ENCODE measurements at places on chromosomes 5 and 9.

GRCh38 chr9:134396258-134396742 lies 70.0 kb downstream of the RXRA start:
- peak; percentile 44 for DNase-seq

DNA sequence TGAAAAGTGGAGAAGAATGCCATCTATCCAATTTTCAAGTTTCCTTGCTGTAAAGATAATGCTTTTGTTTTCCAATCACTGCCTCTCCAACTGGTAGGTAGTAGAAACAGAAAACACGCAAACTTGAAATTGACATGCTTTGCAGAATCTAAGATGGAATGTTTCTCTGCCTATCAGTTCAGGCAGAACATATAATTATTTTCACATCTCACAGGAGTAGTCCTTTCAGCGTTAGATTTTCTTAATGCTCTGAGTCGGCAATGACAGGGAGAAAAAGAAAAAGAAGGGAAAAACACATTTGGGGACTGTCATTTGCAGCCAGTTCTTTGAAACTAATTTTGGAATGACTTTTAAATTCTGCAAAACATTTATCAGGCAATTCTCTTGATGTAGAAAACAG lies 818.7 kb upstream of the PTPRD start:
- no peak for DNase-seq

DNA sequence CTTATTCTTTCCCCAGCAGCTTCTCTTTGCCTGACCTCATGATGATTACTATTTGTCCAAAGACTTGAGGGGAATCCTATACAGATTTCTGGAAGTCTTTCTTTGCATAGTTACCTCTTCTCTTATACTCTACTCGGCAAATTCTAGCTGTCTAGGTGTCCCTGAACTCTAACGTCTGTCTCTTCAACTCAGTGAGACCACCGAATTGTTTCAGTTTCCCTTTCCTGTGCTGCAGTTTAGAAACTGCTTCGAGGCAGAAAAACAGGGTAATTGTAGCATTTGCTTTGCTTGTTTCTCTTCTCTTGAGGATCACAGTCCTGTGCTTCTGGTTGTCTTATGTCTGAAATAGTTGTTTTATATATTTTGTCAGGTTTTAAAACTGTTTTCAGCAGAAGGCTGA lies 14.8 kb downstream of the LVRN start:
- no peak for DNase-seq

- no peak for DNase-seq
These were observed 69.8 kb downstream of the DOCK2 start for GRCh38 chr5:169706758-169707450.

DNA sequence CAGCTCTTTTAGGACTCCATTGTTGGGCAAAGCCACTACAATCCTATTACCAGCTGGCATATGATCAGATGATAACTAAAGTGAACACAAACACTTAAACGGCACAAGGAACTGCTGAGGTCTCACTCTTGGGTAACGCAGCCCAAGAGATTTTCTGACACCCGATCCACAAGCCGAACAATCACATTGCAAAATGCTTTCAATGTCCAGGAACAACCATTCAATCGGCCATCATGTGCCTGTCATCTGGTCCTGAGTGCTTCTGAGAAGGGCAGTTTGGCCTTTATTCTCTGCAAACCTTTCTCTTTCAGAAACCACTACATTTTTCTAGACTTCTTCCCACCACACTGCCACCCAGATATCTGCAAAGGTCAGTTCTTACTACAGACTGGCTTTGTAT lies 283.1 kb downstream of the GLIS3 start:
- DNase-seq, result no peak

- DNase-seq, result no peak
These were observed 439.2 kb downstream of the DNAH5 start for GRCh38 chr5:13505326-13505725.

DNA sequence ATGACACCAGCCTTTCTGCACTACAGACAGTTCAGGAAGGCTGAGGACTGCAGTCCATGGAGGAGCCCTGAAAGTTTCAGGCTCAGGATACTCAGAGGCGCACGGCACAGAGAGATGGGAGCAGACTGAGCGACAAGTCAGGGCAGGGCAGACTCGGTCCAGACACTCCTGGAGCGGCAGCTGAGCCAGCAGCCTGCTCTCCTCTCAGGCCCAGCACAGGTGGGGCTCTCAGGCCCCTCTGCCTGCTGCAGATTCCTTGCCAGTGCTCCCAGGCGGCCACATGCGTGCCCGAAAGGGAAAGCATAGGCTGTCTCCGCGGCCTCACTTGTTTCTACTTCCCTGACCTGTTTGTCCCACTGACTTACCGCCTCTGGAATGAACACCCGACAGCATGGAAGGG lies 228.3 kb downstream of the IRX2 start:
- DNase-seq, result no peak

- DNase-seq, result no peak
These were observed 54.4 kb upstream of the EXOC3 start for GRCh38 chr5:388266-389196.

GRCh38 chr5:148515460-148515859 lies 131.7 kb downstream of the FBXO38 start:
- no peak for DNase-seq

DNA sequence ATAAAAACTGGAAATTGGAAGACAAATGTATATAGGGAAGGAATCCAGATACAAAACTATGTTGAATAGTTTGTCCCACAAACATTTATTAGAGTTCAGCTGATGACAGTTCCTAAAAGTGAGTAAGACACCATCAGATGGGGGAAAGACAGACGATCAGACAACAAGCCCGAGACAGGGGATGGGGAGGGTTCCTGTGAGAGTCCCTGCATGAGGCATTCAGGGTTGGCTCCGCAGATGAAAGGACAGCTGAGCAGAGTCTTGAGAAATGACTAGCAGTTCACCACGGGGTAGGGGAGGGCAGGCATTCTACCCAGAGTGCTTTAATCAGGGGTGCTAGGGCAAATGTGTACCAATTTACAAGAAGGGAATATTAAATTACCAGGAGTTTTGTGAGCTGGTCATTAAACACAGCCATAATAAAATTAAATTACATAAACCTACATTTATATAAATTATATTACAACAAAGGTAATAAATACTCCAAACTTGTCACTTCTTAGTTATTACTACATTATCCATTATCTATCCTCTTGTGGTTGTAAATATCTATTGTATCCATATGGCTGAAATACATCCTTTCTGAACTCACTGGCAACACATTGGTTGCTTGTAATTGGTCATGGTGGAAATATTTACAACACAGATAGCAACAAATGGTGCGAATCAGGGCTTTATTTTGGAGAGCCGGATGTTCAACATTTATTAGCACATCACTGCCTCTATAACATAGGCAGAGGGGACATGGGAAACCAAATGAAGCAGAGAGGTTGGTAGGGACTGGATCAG lies 27.8 kb downstream of the TNFSF15 start:
- DNase-seq, result peak; percentile 30

GRCh38 chr5:59684388-59685190 lies 208.9 kb downstream of the PDE4D start:
- DNase-seq, result no peak

GRCh38 chr5:168648016-168648415 lies 68.8 kb upstream of the PANK3 start:
- no peak for DNase-seq

DNA sequence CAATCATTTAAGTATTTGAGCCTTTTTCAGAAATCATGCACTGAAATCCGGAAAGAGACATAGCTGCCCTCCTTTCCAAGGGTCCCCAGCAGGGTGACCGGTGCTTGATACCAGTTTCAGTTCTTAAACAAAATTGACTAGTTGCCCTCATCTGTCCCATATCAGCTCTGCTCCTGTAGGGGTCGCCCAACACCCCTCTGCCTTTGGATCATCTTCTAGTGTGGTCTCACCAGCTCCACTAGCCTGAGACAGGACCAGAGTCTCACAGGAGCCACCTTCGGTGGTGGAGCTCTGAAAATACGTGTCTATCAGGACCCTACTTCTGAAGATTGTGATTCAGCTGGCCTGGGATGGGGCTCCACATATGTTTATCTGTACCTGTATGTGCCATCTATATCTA lies 428.2 kb downstream of the ENC1 start:
- no peak for DNase-seq

DNA sequence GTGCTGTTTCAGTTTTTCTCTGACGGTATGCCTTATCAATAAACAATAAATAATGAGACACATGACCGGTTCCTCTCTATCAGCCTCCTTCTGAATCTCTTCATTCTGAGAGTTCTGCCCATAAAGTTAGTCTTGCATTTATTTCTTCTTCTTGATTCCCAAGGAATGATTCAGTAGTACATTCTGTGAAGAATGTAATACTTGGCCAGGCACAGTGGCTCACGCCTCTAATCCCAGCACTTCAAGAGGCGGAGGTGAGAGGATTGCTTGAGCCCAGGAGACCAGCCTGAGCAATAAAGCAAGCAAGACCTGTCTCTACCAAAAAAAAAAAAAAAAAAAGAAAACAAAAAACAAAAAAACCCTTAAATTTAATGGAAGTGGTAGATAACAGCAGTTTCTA lies 53.9 kb downstream of the PAM start:
- DNase-seq, result no peak

Data from stimulated activated CD4-positive, alpha-beta T cell treated with anti-CD3 and anti-CD28 coated beads, Interleukin-1b, Interleukin-23, amount 100 ng/mL, for 4 hours (primary cell).